Effector memory CD8-positive, alpha-beta T cell (primary cell): ENCODE measurements at places on chromosomes 6 and 20.

- DNase-seq: no peak
Observed at GRCh38 chr20:62066983-62067433, 1.3 kb upstream of the TAF4 start.

- DNase-seq: no peak
Observed at GRCh38 chr6:9540534-9541126, 874.2 kb downstream of the TFAP2A start.

DNA sequence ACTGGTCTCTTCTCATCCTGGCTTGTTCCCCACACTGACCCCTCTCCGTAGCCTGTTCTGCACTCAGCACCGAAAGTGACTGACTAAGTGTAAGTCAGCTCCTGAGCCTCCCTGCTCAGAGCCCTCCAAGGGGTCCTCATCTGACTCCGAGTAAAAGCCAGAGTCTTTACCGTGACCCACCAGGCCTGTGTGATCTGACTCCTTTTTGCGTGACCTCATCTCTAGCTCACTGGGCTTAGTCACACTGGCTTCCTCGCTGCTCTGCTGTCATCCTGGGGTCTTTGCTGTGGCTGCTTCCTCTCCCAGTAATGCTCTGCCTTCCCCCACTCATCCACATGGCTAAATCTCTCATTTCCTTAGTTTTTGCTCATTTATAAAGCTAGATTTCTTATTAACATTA lies 116.6 kb downstream of the PLCB4 start:
- no peak for DNase-seq

GRCh38 chr20:5569021-5569420 lies 181.2 kb upstream of the SHLD1 start:
- DNase-seq: peak; percentile 52
